ENCODE measurements at places on chromosomes 1 and 21. TPM values are rescaled to one million over a fixed set of nuclear protein-coding genes. Genes with fewer than 3 reads are reported as not detected.

Gene CLDN17
- total RNA-seq = not detected

Gene LRRC38
- total RNA-seq = 0.11 TPM

Gene PCP4
- total RNA-seq = not detected

Gene C1QC
- total RNA-seq = not detected

Gene LIX1L
- 15.2 TPM for total RNA-seq
